Stimulated activated CD4-positive, alpha-beta T cell treated with anti-CD3 and anti-CD28 coated beads, Interleukin-15, amount 100 ng/mL, for 1 hour (primary cell): ENCODE measurements at places on chromosomes 7 and 10.
A peak's percentile ranks its signal among the peaks of the same experiment; 100 is the strongest.

DNA sequence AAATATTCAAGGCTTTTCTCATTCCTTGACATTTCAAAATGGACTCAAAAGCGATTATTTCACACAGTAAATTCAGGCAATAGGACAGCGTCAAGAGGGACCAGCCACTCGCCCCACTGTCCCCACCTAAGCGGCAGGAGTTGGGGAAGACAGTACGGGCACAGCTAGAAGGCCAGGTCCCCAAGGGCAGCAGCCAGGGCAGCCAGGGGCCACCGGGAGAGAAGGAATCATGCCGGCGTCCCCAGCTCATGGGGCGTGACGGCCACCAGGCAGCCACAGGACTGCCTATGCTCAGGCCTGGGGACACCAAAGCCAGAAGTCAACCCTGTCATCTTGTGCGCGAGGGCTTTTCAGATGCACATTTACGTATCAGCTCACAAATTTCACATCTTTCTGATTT, 225.7 kb upstream of the PPP2R2D start:
- DNase-seq: no peak

- no peak for DNase-seq
Measured at GRCh38 chr10:24256619-24257107, 47.7 kb downstream of the KIAA1217 start.

GRCh38 chr7:46369933-46370654, 449.0 kb upstream of the IGFBP3 start:
- no peak for DNase-seq

DNA sequence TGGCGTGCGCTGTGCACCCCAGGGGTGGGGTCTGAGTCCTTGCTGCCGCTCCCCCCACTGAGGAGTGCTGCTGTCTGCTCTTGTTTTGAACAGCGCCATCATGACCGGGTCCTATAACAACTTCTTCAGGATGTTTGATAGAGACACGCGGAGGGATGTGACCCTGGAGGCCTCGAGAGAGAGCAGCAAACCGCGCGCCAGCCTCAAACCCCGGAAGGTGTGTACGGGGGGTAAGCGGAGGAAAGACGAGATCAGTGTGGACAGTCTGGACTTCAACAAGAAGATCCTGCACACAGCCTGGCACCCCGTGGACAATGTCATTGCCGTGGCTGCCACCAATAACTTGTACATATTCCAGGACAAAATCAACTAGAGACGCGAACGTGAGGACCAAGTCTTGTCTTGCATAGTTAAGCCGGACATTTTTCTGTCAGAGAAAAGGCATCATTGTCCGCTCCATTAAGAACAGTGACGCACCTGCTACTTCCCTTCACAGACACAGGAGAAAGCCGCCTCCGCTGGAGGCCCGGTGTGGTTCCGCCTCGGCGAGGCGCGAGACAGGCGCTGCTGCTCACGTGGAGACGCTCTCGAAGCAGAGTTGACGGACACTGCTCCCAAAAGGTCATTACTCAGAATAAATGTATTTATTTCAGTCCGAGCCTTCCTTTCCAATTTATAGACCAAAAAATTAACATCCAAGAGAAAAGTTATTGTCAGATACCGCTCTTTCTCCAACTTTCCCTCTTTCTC, 26.0 kb downstream of the BNIP3 start:
- no peak for DNase-seq

DNA sequence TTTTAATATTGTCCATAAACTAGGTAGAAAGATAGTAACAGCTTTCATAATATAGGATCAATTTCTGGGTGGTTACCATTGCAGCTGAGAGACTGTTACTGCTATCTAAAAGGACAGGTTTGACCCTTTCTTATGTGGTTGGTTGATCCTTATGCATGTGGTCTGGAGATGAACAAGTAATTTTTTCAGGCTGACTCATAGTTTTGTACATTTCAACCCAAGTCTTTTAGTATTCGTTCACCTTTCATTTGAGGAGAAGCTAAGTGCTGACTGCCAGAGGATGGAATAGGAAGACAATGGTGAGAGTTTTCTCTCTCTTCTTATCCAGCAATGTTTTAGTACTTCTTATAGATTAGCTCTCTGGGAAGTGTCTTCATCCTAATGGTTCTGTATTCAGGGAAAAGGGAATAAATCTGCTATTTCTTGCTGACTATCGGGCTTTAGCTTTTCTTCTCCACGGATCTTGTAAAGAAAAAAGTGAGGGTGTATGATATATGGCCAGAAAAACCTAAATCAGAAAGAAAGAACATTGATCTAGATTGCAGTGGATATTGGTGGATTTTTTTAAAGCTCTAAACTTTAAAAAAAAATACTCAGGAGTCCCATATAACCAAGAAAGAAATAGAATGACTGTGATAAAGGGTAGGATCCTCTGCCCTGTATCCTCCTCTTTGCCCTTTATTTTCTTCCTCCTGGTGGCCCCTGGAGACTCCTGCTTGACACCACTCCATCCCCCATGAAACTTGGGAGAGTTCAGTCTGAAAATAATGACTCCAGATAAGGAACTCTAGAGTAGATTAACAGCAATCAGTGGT, 88.0 kb downstream of the CPED1 start:
- no peak for DNase-seq

- DNase-seq: no peak
Measured at GRCh38 chr7:105589356-105590077, 8.2 kb upstream of the EFCAB10 start.

DNA sequence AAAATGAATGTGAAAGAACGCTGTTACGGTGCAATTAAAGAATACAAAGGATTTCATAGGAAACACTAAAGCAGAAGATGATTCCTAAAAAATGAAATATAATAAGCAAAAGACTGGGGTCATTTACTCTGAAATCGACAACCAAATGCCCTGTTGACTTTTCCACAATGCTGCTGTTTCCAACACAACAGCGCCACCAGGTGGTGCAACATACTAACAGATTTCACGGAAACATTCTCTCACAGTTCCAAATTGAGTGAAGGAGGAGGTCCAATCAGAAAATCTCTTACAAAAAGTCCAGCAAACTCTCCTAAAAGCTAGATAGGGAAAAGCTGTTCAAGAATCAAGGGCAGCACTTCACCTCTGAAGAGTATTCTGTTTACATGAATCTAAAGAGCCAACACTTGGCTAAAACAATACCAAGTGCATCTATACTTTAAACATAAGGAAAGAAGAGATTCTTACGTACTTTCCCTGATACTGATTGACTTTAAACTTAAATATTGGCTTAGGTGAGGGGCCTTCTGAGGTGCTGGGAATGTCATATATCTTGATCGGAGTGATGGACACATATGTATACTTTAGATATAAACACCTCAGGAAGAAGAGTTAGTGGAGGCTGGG, 55.9 kb downstream of the UPF2 start:
- peak; percentile 56 for DNase-seq

GRCh38 chr10:58577437-58577777, 64.7 kb downstream of the BICC1 start:
- no peak for DNase-seq

- no peak for DNase-seq
Measured at GRCh38 chr7:92731335-92732063, 104.9 kb downstream of the CDK6 start.

DNA sequence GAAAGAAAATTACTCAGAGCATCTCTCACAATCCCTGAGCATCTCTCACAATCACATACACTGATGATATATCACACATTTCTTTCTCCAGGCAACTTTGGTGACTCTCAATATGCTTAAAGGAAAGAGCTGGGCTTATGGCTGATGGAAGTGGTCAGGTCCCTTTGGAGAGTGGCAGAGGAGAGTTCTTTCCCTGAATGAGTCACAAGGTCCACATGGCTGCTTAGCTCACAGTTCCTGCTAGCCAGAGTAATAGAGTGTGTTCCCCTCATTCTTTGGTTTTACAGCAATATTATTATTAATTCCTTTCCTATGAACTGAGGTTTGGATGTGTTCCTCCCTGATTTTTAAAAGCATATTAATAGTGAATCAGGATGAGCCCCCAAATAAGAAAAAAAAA, 287.4 kb downstream of the C7orf25 start:
- no peak for DNase-seq

DNA sequence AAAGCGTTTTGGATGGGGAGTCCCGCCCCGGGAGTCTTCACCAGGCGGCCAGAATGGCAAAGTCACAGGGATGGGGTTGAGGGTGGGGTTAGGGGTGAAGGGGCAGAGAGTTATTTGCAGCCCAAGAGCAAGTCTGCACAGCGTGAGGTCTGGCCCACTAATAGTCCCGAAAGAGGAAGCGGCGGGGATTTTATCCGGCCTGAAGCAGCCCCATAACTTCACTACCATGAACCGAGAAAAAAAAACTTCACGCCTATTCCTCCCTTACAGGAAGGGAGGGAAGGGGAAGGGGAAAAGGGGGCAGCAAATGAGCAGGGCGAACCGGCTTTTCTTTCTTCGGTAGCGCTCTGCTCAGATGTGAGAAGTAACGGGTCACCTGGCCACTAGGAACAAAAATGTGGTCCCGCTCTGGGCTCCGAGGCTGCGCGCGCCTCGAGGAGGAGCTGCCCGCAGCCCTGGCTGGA, 712 bp downstream of the ITPRIP start:
- no peak for DNase-seq

GRCh38 chr10:89207801-89208551, 859 bp upstream of the CH25H start:
- no peak for DNase-seq

GRCh38 chr10:82736305-82736704, 861.3 kb downstream of the NRG3 start:
- DNase-seq: no peak

DNA sequence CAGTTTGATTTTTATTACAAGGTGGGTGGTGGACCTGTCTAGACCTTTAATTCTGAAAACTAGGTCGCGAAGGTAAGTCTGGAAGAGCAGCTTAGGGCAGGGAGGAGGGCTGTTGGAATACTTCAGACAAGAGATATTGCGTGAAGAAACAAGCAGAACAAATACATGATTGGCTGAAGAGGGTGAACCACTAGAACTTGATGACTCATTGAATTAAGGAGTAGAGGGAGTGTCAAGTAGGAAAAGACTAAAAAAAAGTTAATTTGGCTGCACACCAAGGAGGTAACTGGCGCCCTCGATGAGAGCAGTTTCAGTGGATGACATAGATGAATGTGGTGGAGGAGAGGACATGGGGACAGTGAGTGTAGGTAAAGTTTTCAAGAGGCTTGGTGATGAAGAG, 41.3 kb downstream of the WNT2 start:
- no peak for DNase-seq

- no peak for DNase-seq
Measured at GRCh38 chr7:26046150-26046549, 105.8 kb upstream of the NFE2L3 start.

GRCh38 chr7:128743112-128743772, 4.1 kb downstream of the CALU start:
- no peak for DNase-seq

DNA sequence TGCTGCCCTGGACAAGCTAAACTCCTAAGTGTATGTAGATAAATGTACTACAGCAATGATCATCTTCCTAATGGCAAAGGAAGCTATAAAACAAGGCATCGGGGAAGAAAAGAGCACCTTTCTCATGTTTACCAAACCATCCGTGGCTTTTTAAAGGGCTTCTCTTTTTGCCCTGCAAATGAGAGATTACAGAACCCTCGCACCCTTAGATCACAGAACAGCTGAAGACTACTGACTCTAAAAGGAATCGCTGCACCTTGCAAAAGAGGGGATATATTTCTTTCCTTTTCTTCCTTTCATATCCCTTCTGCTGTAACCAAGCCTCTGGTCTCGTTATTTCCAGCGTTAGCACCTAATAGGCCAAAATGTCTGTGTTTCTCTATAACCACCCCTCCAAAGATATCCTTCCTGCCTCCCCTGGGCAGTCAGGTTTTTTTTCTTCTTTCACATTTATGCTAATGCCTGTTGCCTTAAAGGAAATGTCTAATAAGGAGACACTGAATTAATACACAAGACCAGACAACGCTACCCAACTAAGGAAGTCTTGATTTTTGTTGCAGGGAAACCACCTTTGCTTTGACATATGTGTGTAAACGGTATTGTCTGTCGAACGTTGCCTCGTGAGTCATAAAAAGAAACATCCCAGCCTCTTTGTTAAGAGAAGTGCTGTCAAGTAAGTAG, 10.5 kb downstream of the ST8SIA6 start:
- no peak for DNase-seq
